Kidney glomerular epithelial cell (primary cell): ENCODE measurements at places on chromosomes 11 and 22.

- peak; percentile 81 for DNase-seq
Observed at GRCh38 chr11:101686514-101686913, 102.7 kb upstream of the TRPC6 start.

DNA sequence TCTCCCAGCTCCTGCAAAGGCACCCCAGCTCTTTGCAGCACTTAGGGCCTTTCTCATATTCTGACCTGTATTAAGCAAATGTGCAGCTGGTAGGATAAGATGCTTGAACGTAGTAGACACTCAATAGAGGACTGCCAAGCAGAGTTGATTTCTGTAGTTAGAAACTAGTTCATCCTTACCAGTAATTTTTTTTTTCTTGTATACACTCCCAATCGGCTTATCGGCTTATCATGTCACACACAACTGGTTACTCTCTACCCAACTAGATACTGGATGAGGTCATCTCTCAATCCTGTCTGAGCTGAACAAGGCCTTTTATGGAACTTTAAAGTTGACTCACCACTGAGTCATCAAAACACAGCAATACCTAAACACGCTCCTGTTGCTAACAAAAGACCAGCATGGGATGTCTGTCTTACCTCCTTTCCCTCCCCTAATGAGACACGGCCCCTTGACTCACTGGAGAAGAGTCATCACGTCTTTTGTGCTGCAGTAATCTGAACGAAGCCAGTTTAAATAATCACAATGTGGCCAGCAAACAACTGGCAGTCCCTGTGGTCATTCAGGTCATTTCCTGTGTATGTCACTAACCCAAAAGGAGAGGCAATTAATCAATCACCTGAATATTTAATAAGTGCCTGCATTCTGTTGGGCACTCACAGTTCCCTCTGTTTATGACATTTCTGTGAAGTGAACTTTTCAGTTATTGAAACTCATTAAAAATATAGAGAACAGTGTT is 7.5 kb upstream of the WEE1 start:
- DNase-seq = peak; percentile 100

DNA sequence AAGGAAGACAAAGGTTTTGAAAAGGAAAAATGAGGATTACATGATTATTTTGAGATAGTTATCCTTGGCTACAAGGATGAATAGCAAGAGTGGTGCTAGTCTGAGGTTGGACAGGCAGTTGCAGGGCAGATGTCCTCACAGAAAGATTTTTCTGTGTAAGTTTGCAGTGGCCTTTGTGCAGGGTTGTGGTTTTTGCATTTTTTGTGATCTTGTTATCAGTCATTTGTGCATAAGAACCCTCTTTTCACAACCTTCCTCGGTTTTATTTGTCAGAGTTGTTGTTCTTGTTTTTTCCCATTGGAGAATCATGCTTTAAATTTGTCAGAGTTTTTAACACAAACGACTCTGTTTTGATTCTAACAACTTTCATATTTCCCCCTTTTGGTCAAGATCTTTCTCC is 1.4 kb downstream of the CCDC134 start:
- DNase-seq = no peak

DNA sequence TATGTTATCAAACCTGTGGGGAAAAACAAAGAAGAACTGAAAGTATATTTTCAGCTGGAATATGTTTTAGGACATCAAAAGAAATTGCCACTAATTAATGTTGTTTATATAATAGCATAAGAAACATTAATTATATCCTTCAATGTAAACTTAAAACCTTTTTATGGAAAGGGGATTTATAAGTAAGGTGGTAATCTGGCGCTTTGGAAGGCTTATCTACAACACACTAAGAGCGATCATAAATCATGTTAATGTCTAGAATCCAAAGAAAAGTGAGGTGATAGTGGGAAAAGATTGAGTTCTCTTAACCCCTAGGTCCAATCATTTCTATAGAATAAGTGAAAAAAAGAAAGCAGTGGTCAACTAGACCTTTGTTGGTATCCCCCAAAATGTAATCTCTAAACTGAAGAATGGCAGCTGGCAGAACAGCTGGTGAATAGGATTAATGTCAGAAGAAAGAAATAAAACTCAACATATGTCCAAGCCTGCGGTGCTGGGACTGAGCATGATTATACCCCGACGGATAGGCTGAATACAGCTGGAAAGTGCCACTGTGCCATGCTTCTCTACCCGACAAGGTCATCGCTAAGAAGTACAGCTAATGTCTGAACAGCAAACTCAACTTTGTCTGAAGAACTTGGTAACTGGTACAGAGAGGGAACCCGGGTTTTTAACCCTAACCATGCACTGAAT is 64.0 kb downstream of the SOX6 start:
- DNase-seq = no peak

DNA sequence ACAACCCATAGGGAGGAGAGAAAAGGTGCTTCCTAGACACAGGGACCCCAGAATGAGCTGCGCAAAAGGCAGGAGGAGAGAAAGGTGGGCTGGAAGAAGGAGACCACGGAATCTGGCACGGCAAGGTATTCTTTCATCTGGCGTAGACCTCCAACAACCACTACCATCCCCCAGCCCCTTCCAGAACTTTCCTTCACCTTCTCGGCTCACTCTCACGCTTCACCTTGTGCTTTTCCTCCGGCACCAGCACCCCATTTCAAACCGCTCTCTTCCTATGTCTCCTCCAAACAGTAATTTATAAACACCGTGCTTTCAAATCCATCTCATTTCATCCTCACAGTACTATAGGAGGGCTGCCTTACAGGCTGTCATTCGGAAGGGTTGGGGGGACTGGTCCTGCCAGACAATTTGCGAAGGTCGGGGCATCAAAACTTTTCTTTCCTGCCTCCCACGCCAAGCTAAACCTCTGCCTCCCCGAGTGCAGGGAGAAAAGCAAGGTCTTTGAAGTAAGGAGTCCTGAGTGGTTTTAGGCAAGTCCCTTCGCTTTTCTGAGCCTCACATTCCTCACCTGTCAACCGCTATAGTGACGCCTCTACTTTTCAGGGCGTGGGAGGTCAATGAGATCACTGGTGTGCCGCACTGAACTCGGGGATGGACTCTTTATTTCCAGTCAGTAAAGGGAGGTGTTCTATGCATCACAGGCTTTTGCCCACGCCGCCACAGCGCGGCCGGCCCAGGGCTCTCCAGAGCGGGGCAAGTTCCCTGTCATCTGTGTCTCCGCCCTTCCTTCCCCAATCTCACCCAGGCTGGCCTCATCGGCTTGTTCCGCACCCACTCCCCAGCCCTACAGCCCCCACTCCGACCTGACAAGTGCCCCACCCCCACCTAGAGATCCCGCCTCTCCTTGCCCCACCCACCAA is 800 bp downstream of the KCTD21 start:
- peak; percentile 54 for DNase-seq

DNA sequence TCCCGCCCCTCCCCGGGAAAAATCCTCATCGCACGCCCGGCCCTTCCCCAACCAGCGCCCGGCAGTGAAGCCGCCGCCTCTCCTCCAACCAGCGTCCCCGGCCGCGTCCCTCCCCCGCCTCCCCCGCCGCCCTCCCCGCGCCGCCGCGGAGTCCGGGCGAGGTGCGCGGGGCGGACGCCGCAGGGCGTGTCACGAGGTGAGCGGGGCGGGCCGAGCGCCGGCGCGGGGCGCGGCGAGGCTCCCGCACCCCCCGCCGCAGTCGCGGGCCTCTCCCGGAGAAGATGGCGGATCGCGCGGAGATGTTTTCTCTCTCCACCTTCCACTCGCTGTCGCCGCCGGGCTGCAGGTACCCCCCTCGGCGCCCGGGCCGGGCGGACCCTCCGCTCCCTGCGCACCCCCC is at the start of gene MAPK8IP2:
TSS of gene MAPK8IP2 (plus strand) at position 256 of the 400 bp plus-strand sequence. CDS start at position 282, 26 bp downstream.
- no peak for DNase-seq

DNA sequence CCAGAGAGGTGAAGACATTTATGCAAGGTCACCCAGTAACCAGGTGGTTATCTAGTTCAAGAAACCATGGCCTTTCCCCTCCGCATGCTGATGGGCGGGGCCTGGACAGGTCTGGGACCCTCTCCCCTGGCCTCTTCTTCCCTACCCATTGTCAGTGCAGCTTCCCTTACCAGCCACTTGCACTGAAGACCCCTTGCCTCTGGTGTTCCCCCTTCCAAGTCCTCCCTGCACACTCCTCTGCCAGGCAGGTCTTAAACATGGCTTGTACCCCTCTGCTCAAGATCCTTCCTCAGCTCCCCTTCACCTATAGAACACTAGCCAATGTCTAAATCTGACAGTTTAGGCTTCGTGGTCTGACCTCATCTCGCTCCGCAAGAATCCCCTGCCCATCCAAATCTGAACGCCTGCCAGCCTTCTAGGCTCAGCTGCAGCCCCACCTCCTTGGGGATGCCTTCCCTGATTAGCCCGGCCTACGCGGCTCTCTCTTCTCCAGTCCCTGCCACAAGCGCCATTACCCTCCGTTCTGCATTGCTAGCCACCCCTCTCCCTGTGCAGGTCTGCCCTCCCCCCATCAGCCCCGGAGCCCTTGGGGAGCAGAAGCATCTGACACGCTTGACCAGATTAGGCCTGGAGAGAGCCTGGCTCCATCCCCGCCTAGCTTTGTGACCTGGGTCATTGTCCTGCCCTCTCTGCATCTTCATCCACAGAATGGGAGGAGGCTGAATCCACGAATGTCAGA is 213.8 kb downstream of the DSCAML1 start:
- DNase-seq = peak; percentile 100

DNA sequence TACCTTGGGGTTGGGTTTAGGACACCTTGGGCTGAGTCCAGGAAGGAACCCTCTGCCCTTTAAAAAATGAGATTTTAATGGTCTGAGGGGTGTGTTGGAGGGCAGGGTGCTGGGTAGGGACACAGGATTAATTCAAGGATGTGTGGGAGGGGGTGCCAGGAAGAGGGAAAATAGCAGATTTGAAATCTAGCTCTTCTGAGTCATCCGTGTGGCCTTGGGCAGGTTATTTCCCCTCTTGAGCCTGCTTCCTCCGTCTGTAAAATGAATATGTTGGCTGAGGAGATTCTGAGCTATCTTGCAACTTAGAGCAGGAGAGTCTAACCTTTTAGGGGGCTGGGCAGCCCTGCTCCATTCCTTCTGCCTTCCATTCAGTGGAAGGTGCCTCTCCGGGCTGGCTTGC is 3.0 kb downstream of the TSPAN18 start:
- no peak for DNase-seq

GRCh38 chr22:45031629-45032403 is 22.0 kb upstream of the PHF21B start:
- DNase-seq = no peak

GRCh38 chr22:25067851-25068421 is 115.4 kb downstream of the KIAA1671 start:
- no peak for DNase-seq

- peak; percentile 84 for DNase-seq
Observed at GRCh38 chr11:85844439-85845123, 10.6 kb upstream of the CCDC83 start.

- DNase-seq = no peak
Observed at GRCh38 chr11:66554602-66555001, 7.9 kb downstream of the ACTN3 start.

GRCh38 chr11:17479284-17480214 is 2.9 kb upstream of the ABCC8 start:
- no peak for DNase-seq

GRCh38 chr11:41878095-41878494 is 418.6 kb upstream of the LRRC4C start:
- DNase-seq = no peak

DNA sequence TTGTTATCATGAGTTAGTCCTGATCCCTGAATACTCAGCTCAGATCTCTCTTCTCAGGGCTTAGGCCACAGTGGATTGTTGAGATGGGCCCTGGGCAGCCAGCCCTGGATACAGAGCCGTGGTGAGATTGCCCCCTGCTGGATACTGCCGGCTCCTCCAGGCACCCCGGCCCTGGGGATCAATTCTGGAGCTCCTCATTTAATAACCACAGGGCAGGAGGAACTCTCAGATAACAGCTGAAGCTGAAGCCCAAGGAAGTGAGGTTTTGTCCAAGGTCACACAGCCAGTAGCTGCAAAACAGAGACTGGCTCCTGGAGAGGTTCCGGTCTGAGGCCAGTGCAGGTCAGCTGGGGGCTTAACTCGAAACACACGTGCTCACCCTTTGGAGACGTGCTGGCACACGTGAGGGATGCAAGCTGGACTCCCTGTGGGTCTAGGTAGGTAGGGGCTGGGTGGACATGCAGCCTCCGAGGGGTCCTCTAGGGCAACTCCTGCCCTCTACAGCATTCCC is 16.0 kb downstream of the USH1C start:
- peak; percentile 29 for DNase-seq

DNA sequence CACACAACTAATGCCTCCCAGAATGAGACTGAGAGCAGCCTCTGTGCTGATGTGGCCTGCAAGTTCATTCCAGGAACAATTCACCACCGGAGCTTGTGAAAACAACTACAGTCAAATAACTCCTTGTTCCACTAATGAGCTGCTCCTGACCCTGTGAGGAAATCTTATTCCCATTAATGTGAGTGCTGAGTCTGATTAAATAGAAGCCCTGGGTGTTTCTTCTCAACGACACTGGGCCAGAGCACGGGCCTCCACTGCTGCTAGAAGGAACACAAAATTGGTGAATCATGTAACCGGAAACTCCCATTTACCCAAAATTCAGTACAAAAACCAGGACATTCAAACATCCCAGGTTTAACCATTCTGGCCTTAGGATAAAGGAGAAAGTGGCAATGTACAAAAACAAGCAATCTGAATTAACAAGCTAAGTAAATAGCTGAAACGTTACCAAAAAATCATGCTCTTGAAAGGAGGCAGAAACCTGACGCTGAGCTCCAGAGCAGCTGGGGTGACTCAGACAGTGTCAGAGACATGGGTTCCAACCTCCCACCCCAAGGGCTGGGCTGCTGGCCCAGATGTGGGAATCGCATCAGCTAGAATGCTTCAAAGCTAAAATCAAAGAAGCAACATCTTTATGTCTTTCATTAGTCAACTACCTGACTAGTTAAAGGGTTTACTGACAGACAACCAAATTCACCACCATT is 26.7 kb downstream of the SERGEF start:
- no peak for DNase-seq

GRCh38 chr11:123702696-123703095 is 38.8 kb downstream of the ZNF202 start:
- DNase-seq = no peak

DNA sequence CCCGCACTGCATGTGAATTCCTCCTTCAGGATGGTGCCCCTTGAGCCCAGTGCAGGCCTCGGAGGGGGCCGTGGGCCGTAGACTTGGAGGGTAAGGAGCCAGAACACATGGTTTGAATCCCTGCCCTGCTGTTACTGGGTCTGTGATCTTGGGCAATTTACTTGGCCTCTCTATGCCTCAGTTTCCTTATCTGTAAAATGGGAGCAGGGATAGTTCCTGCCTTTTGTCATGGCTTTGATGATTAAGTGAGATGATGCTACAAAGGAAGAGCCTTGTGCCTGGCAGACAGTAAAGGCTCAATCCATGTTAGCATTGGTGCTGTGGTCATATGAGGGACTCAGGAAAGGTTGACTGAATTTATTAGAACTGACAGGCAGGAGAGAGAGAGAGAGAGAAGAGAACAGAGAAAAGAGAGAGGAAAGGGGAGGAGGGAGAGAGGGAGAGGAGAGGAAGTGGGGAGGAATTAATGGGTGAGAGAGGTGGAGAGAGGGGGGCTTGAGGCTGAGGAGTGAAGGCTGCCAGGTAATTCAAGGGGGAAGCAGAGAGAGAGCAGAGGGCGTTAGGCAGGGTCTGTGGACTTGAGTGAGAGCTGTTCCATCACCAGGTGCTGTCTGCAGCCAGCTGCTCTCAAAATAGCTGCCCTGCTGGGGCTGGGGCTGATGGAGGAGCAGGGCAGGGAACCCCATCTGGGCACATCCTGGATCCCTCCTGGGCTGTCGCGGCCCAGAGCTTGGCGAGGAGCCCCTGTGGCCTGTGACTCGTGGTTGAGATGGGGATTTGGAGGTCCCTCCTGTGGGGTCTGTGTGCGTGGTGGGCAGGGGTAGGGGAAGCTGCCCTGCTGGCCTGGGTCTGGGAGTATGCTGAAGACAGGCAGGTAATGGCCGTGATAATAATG is 44.1 kb downstream of the MCM5 start:
- DNase-seq = no peak

- peak; percentile 62 for DNase-seq
Observed at GRCh38 chr11:115616971-115617370, 112.8 kb upstream of the CADM1 start.
